ENCODE measurements at places on chromosomes 13 and 19.

DNA sequence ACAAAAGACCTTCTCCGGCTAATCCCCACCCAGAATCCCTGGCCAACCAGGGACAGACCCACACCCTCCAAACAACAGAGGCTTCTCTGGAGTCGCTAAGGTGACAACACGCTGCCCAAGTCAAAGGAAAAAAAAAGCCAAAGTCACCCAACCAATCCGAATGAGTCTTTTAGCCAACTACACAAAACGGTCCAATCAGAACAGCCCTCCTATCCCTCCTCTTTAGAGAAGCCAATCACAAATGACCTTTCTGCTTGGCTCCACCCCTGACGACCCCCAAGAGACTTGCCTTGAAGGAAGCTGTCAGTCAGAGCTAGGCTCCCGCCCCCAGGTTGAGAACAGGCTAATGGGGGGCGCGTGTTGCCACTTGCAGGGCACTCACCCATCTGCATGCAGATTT lies 6.6 kb upstream of the FBXW9 start:
- DNase-seq: peak; percentile 68

- no peak for DNase-seq
These were observed 934 bp downstream of the KXD1 start for GRCh38 chr19:18558604-18559003.

- no peak for DNase-seq
These were observed 52.8 kb downstream of the MYCBP2 start for GRCh38 chr13:77274126-77274525.

- DNase-seq: no peak
These were observed 47.9 kb upstream of the TMTC4 start for GRCh38 chr13:100722517-100722916.

DNA sequence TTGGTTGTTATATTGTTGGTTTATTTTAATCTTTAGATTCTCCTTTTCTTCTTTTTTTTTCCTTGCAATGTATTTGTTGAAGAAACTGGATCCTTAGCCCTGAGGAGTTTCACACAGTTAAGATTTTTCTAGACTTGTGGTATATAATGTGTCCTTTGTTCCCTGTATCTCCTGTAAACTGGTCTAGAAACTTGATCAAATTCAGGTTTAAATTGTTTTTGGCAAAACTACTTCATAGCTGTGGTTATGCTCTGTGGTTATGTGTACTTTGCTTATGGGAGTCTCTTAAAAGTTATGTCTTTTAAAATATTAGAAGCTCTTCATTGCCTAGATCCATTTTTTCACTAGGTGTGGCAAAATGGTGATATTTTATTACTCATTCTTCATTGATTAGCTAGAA lies 3.7 kb upstream of the MTRF1 start:
- DNase-seq: no peak

DNA sequence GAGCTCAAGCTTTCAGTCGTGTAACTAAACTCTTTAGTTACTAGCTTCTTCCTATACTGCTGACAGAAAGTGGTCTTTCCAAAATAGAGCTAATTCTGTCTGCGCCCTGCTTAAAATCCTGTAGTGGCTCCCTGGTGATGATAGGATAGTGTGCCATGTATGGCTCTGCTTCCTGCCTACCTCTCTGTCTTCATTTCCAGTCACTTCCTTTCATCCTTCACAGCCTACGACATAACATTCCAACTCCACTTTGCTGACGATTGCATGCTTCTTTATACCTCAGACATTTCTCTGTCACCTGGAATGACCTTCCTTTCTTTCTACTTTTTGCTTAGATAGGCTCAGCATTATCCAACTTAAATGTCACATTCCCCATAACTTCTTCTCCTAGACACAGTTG lies 190.8 kb downstream of the MAB21L1 start:
- no peak for DNase-seq

GRCh38 chr19:16893686-16893989 lies 4.8 kb downstream of the F2RL3 start:
- no peak for DNase-seq

DNA sequence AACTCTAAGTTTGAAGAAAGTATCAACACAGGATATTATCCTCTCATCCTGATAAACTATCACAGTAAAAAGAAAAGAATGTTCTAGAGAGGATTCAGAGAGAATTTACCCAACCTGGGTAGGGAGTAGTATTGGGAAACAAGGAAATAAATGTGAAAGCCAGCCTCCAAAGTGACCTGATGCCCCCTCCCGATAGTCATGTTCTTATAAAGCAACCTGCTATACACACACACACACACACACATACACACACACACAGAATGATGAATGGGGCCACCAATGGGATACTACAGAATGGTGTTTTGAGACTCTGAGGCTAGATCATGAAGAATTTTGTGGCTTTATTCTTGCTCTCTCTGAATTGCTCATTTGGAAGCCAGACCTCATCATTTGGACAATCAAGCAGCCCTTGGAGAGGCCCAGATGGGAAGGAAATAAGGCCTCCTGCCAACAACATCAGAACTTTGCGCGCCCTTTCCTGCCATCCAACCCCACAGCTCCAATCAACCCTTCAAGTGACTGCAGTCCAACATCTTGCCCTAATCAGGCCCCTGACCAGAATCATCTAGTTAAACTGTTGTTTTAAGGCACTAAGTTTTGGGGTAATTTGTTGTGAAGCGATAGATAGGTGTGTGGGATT lies 807.9 kb upstream of the ARGLU1 start:
- DNase-seq: no peak

DNA sequence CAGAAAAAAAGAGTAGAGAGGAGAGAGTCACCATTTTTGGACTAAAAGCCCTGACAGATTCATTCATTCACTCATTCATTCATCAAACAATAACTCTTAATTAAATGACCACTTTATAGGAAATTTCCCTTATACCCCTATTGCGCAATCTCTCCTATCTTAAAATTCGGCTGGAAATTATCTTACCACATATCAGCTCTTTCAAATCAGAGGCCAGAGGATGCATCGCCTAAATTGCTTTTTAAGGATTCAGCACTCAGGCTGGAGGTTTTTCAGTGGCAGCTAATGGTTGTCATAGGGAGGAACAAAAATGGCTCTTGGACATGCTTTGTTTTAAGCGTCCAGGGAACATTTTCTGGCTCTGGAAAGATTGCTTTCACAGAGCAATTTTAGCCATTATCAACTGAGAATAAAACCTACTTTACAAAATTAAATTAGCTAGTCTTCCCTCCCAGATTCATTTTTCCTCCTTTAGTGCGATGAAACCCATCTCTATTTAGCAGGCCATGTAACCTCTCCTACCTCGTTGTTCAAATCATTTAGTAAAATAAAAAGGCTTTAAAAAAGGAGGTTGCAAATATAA lies 115.2 kb downstream of the OLFM4 start:
- DNase-seq: no peak

GRCh38 chr19:1122021-1122971 lies 18.5 kb downstream of the GPX4 start:
- no peak for DNase-seq

DNA sequence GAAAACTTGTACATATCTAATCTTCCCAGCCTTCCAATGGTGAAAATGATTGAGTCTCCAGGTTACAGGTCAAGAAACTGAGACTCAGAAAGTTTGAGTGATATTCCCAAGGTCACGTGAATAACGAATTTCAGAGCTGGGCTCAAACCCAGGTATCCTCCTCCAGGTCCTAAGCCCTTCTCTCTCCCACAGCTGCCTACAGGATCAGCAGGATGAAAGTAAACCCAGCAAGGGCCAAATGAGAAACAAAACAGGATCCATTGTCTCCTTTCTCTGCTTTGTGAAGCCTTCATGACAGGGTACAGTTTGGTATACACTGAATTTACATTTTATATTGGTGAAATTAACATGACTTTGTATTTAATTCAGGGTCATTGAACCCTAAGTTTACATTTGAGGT lies 208.1 kb downstream of the RBM26 start:
- DNase-seq: no peak

- no peak for DNase-seq
These were observed 17.5 kb upstream of the FFAR2 start for GRCh38 chr19:35430409-35431144.

DNA sequence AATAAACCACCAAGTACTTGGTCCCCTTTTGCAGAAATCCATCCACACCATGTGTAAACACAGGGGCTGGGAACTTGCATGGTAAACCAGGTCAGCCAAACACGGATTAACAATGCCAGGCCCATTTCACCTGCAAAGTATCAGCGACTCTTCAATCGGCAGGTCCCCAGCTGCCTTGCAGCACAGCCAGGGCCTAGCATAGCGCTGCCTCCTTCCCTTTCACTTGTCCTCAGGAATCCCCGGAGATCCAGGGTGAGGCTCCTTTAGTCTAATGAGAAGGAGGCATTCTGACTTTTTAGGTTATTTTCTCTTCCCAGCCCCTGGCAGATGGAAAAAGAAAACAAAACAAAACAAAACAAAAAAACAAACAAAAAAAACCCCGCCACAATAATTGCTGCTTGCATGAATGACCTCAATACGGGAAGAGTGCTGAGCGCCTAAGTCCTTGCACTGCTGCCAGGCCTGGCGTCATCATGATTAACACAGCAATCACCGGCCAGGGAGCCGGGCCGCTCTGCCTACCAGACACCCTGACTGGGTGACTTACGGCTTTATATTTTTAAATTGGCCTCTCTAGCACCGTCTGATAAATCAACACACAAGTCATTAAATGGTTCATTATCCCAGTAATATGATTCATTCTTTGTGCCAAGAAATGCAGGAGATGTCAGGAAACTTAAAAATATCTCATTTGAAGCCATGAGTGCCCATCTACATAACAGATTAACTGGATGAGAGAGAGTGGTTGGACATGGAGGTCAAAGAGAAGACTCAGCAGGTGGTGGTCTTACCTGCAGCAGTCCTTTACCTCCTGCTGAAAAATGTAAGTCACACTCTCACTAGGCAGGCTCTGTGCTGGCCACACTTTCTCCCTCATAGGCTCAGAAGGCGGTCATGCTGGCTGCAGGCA lies 692.7 kb downstream of the UQCRFS1 start:
- DNase-seq: peak; percentile 88

DNA sequence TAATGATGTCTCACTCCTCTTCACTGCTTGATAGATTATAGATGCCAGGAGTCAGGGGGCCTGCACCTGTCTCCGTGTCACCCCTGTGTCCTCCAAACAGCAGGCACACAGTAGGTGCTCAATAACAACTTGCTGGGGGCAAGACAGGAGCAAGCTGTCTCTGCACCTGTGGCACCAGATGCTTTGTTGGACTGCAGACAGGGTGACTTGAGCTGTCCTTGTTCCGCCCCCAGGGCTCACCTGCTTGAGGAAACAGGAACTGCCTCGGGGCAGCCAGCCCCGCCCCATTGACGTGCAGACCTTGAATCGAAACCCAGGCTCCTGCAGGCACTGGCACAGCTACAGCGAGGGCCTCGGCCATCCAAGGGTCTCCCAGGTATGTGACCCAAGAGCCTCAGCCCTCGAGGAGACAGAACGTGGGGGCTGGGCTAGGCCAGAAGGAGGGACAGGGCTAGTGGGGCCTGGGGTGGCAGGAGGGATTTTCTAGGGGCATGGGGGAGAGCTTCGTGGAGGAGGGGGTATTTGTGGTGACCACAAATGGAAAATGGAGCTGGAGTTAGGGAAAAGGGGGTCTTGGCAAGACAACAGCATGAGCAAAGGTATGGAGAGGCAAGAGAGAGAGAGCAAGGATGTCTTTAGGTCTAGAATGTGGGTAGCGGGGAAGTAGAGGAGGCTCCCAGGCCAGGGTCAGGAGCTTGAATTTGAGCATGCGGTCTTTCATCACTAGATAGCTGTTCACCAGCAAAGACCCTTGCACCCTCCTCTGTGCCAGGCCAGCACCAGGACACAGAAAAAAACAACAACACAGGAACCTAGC lies at the start of gene HSH2D:
Gene HSH2D, plus strand, starts transcription at position 287 of the 817 bp plus-strand sequence. CDS start 5,066 bp downstream, outside the sequence.
- no peak for DNase-seq

DNA sequence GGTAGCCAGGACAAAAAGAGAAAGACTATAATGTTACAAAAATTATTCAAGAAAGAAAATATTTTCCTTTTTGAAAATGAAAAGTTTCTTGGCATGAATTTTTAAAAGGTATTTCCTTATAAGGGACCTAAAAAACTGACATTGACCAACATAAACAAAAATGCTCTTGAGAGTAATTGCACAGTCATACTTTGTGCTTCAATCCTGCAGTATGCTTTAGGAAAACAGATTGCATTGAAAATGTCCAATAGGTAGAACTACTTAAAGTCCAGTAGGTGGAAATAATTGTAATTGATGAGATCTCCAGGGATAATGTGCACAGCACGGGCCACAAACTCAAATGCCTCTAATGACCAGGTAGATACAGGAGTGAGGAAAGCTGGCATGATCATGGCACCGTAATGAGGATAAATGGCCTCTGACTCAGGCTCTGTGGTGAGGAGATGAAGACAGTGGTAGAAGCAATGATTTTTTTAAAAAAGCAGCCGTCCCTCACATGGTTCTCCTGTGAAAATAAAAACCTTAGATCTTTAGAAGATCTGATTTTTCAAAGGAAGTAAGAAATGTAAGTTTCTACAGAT lies 278.0 kb downstream of the ITGBL1 start:
- DNase-seq: peak; percentile 79

GRCh38 chr19:10852098-10852800 lies 4.0 kb downstream of the C19orf38 start:
- DNase-seq: peak; percentile 91

DNA sequence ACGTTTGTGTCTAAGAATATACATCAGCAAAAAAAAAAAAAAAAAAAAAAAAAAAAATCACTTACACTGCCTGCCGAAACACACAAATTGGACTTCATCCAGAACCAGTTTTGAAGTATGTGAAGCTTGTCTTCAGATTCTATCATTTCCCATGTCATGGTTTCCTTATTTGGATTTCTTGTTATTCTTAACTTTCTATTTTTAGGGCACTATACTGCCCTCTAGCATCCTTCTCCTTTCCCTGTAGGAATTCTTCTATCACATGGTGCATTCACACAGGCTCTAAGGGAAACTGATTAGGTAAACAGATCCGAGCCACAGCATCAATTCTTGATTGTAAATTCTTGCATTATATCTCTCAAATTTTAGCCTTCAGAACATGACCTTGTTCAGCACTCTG lies 1507.5 kb downstream of the OLFM4 start:
- DNase-seq: peak; percentile 1

- DNase-seq: no peak
These were observed at the start of gene ADAMTS10 for GRCh38 chr19:8610041-8610935. Gene ADAMTS10 (minus strand): TSS chr19:8610715. CDS start chr19:8605710, 5,005 bp downstream.

- DNase-seq: no peak
These were observed 873.0 kb downstream of the OLFM4 start for GRCh38 chr13:53901593-53901992.

- no peak for DNase-seq
These were observed 4.9 kb upstream of the TFDP1 start for GRCh38 chr13:113579686-113580085.

DNA sequence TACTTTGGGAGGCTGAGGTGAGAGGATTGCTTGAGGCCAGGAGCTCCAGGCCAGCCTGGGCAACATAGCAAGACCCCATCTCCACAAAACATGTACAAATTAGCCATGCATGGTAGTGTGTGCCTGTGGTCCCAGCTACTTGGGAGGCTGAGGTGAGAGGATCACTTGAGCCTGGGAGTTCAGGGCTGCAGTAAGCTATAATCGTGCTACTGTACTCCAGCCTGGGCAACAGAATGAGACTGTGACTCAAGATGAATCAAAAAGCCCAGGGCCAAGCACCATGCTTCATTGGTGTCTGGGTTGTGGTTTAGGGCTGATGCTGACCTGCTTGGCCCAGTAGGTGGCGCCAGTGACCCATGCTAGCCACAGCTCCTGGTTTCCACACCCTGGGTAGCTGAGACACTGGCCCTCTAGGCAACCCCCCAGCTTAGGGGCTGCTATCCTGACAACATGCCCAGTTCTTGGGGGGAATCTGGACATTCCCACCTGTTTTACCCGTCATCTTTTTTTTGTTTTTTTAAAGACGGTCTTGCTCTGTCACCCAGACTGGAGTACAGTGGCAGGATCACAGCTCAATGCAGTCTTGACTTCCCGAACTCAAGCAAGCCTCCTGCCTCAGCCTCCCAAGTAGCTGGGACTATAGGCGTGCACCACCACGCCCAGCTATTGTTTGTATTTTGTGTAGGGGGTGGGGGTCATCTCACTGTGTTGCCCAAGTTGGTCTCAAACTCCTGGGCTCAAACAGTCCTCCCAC lies 5.5 kb downstream of the CCDC124 start:
- peak; percentile 90 for DNase-seq
